ENCODE measurements at places on chromosomes 2 and 18.

GRCh38 chr18:59469463-59470180 is 110.6 kb upstream of the LMAN1 start:
- no peak for DNase-seq

GRCh38 chr18:63218472-63218871 is 101.1 kb downstream of the BCL2 start:
- DNase-seq = no peak

GRCh38 chr2:237310515-237311114 is 103.3 kb downstream of the COL6A3 start:
- no peak for DNase-seq

- DNase-seq = no peak
These were observed 259.4 kb upstream of the GULP1 start for GRCh38 chr2:188032306-188032705.

GRCh38 chr18:21762181-21762772 is 21.7 kb downstream of the MIB1 start:
- no peak for DNase-seq

DNA sequence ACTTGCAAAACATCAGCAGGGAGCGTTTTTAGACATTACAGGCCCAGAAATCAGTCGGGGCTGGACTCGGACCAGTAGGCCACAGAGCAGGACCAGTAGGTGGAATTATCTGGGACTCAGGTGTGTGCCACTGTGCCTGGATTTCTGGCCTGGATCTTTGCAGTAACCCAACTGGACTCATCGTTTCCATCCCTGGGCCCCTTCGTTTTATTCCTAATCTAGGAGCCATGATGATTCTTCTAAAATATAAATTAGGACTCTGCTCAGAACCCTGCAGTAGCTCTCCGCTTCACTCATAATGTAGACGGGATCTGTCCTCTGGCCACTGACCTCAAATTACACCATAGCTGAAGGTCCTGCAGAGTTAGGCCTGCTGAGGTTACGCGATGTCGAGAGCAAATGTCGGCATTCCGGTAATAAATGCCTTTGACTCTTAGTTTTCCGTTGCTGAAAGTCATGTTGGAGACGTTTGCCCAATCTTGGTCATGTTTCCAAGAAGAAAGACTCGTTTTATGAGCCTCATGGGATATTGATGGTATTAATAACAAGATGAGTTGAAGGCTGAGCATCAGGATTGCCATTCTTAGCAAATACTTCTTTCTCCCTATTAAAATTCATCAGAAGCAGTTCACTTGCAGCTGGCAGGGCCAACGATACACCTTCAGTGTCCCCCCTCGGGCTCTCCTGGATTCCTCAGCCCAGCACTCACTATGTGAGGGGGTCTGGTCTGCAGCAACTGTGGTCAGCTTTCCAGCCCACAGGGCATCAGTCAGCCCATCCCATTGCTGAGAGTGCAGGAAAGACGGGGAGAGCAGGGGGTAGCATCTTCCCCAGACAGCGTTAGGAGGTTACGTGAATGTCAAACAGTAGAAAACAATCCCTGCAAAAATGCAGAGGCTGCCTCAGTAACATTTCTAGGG is 39.9 kb upstream of the KLF11 start:
- peak; percentile 5 for DNase-seq

GRCh38 chr2:120819720-120820210 is 84.1 kb downstream of the GLI2 start:
- no peak for DNase-seq

GRCh38 chr18:13232086-13232917 is 13.7 kb downstream of the LDLRAD4 start:
- DNase-seq = peak; percentile 71

GRCh38 chr18:13376841-13377351 is 158.3 kb downstream of the LDLRAD4 start:
- peak; percentile 44 for DNase-seq

DNA sequence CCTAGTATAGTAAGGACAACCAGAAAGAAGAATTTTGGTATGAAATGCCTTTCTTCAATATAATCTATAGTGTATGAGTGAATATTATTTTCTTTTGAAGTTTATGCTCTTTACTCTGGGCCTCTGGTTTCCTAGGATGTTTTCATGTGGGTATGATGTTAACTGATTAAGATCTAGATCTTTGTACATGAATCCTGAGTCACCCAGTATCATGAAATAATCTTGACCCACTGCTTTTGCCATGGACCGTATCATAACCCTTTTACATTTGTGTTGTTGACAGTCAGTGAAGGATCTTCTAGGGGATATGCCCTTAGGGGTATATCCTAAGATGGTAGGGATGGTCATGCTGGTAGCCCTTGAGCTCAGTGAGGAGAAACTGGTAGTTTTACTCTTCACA is 100.3 kb downstream of the RAB3GAP1 start:
- DNase-seq = no peak

- DNase-seq = no peak
These were observed 1226.6 kb upstream of the FAM98A start for GRCh38 chr2:34825686-34826085.

GRCh38 chr2:105239924-105240323 is 1.6 kb upstream of the GPR45 start:
- no peak for DNase-seq

Measured in left forelimb (tissue), 1 donor.